Fibroblast of mammary gland (primary cell): ENCODE measurements at places on chromosomes 12 and 14.

- DNase-seq: no peak
These were observed 61.5 kb upstream of the RASSF8 start for GRCh38 chr12:25896981-25897380.

DNA sequence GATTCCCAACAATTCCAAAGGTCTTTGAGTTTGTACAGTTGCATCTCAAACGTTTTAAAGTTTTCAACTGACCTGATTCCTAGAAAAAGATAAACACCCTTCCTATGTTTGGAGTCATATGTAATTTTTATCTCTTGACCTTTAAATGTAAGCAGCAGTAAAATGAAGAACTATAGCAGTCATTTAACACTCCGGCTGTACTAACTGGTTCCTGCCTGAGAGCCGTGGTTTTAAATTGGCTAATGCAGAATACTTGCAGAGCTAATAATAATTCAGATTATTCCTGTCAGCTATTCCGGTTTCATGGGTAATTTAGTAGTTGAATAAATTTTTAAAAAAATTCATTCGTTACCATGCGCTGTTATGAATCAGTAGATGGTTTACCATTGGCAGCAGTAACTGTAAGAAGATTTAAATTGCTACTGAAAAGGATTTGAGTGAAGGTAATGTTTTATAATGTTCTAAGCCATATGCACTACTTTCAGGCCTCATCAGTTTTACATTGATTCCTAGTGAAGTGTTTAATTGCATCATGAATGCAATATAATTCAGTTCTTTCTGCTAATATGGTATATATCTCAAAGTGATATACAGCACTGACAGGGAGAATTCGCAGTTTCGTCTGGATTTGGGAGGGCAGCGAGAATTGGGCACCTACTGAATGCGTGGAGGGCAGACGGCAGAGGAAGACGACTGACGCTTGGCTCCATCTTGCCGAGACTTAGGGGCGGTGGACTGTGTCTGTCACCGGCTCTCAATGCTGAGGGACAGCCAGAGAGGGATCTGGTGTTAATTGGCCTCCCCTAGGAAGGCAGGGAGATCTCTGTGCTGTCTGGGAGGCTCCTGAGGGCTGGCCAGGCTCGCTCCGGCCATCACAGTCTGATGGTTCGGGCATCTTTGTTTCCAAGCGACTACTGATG lies 217.7 kb downstream of the PHETA1 start:
- DNase-seq: no peak

- DNase-seq: peak; percentile 28
These were observed 359.9 kb downstream of the RGS6 start for GRCh38 chr14:72291908-72292688.

GRCh38 chr12:89995870-89996269 lies 287.2 kb upstream of the ATP2B1 start:
- DNase-seq: no peak

GRCh38 chr12:91400271-91400670 lies 217.7 kb upstream of the DCN start:
- no peak for DNase-seq

DNA sequence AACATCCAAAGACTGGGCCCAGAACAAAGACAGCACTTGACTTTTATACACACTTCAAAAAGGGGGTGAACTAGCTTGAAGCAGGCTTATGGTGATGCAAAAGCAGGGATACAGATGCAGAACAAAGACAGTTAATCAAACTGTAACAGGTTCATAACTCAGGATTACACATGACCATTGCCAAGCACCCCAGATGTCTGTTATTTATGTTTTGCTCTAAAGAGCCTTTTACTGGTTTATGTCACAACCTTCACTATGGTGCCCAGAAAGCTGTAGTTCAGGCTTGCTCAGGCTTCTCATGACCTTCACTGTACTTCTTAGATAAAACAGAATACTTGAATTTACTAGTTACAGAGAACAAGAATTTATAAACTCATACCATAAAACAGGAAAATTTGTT lies 31.7 kb upstream of the SLC38A4 start:
- DNase-seq: no peak

GRCh38 chr12:111222027-111222414 lies 146.9 kb downstream of the PHETA1 start:
- DNase-seq: no peak

DNA sequence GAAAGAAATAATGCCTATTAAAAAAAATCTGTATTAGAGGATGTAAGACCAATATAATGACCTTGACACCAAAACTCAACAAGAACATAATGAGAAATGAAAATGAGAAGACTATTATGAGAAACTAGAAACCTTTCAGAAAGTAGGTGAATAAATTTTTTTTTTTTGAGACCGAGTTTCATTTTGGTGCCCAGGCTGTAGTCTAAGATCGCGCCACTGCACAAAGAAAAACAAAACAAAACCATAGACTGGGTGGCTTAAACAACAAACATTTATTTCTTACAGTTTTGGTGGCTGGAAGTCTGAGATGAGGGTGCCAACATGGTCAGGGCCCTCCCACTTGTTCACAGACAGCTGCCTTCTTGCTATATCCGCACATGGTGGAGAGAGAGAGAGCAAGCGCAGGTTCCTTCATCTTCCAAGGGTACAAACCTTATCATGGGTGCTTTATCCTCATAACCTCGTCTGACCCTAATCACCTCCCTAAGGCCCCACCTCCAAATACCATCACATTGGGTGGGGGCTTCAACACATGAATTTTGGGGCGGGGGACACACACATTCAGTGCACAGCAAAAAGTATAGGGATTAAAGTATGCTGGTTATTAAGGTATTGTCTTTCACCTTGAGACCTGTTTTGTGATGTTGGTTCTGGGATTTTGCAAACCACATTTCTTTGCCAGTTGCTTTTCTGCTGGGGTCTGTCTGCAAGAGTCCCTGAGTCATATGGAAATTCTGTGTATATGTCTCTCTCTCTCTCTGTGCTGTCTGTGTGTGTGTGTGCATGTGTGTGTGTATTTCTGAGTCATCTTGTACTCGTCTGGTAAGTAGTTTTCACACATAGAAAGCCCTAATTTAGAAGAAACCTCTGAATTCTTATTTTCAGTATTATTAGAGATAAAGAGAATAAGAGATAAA lies 26.2 kb downstream of the ZCRB1 start:
- DNase-seq: peak; percentile 58

- DNase-seq: peak; percentile 41
These were observed 7.3 kb downstream of the PHLDA1 start for GRCh38 chr12:76024102-76024781.

DNA sequence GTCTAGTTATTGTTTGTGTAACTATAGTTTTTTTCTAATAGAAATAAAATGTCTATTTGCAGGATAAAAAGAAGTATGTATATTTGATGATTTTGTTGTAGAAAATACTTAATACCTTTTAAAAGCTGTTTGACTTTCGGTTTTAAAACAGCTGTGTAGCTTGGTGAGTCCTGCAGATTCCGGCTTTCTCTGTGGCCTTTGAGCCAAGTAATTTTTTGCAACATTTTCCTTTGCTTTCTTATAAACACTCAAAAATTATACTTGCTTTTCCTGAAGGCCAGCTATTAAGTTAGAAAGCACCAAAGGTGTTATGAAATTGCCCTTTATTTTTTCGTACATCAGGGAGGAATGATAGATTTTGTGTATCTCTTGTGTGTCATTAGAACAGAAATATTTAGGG lies 63.6 kb downstream of the CRADD start:
- DNase-seq: peak; percentile 58

DNA sequence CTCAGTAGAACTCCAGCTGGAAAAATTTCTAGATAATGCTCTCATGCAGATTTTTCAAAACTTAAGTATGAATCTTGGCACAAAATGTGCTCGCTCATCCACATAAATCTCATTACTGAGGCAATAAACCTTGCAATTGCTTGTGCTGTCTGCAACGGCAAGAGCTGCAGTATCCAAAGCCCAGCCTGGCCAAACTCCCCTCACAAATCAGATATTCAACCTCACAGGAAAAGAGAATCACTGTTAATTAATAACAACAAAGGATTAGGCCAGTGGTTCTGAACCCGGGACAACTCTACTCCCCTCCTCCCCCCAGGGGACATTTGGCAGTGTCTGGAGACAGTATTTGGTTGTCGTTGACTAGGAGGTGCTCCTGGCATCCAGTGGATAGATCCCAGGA lies 19.2 kb upstream of the CORO1C start:
- DNase-seq: peak; percentile 41

DNA sequence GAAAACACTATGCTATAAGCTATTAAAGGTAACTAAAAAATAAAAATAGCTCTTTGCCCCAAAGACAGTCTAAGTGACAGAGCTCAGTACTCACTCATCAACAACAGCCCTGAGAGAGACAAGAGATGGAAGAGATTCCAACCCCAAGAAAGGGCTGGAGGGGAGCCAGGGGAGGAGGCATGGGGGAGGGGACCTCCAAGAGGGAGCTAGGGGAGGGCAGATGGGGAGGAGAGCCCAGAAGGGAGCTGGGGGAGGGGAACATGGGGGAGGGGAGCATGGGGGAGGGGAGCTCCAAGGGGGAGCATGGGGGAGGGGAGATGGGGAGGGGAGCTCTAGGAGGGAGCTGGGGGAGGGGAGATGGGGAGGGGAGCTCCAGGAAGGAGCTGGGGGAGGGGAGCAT lies 7.7 kb downstream of the SSH1 start:
- DNase-seq: peak; percentile 51

DNA sequence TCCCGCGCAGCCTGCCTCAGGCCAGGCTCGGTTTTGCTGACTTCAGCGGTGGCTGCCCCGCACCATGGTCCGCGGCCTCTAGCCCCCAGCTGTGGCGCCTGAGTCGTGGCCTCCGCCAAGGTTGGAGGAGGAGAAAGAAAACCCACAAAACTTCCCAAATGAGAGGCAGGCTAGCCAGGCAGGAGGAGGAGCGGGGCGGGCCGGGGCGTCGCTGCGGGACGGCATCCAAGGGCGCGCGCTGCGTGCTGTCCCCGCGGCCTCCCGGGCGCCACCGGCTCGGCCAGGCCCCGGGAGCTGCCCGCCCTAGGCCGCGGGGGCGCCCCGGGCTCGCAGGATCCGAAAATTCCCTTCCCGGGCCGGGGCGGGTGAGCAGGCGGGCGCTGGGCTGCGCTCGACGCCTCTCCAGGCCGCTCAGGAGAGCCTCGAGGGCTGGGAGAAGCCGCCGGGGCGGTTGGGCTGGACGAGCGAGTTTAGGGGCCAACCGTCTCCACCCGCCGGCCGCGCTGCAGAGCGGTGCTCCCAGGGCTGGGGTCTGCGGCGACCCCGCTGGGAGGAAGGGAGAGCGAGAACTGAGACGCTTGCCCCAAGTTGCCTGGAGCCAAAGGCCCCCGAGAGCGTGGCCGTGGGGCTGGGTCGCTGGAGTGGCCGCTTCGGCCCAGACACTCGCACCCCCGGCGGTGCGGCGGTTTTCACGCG lies at the start of gene EFS:
TSS of gene EFS (minus strand) at position 137 of the 696 bp plus-strand sequence. CDS start 147 bp downstream, outside the sequence.
- DNase-seq: no peak

- DNase-seq: no peak
These were observed 47.3 kb downstream of the PTPN11 start for GRCh38 chr12:112466011-112466422.

- no peak for DNase-seq
These were observed 34.9 kb downstream of the RERGL start for GRCh38 chr12:18054925-18055619.

DNA sequence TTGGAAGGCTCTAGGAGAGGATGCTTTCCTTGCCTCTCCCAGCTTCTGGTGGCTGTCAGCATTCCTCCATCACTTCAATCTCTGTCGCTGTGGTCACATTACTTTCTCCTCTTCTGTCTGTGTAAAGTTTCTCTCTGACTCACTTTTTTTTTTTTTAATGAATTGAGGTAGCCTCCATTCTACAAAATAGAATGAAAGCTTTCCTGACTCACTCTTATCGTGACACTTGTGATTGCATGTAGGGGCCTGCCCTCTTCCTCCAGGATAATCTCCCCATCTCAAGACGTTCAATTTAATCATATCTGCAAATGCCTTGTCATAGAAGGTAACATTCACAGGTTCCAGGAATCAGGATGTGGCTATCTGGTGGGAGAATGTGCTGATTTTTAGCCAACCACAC lies 153.5 kb upstream of the HMGA2 start:
- DNase-seq: peak; percentile 28

DNA sequence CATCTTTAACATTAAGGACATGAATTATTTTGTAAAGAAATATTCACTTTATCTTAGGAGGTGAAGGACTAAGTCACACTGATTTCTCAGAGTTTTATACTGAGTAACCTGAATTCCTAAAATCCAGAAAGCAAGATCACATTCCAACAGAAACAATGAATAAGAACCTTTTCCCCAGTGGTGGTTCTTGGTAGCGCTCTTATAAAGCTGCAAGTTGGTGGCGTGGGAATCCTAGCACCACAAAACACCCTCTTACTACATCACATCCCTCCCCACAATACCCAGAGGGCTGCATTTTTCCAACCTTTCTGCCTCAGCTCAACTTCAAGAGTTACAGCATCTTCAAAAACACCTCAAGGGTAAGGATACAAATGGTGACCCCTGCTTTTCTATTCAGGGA lies 44.0 kb upstream of the SMUG1 start:
- peak; percentile 77 for DNase-seq

DNA sequence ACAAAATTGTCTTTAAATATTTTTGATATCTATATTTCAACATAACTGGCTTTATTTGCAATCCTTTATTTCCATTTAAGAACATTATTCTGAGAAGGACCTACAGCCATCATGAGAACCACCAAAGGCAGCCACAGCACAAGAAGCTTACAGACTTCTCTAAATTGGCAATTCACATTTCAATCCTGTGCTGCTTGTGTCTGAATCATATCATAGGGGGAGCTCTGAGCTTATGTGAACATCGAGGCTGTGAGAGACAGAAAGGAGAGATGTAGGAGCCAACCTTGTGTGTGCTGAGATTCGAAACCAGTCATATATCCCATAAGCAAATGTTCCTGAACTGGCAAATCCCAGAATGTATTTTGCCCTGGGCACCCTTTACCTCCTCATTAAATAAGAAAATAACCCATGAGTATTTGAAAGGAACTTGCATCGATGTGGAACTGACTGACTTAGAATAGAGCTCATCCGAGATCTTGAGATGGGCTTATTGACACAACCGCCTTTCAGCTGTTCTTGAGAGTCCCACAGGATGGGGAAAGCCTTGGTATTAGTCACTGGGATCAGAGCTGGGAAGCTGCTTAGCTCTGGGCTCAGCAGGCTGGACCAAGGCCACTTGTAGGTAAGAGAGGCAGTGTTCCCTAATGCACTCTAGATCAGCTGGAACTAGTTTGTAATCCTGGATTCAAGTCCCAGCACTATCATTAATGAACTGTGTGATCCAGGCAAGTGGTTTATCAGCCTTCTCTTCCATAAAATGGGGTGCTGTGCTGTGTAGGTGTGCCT lies 329.8 kb downstream of the CACNA1C start:
- peak; percentile 67 for DNase-seq

- peak; percentile 98 for DNase-seq
These were observed 129.3 kb upstream of the HIF1A start for GRCh38 chr14:61565836-61566536.
